ENCODE measurements at places on chromosomes 1 and 21. TPM values are rescaled to one million over a fixed set of nuclear protein-coding genes. Genes with fewer than 3 reads are reported as not detected.

Gene TIAM1
- polyA plus RNA-seq: 14.4 TPM

DNA sequence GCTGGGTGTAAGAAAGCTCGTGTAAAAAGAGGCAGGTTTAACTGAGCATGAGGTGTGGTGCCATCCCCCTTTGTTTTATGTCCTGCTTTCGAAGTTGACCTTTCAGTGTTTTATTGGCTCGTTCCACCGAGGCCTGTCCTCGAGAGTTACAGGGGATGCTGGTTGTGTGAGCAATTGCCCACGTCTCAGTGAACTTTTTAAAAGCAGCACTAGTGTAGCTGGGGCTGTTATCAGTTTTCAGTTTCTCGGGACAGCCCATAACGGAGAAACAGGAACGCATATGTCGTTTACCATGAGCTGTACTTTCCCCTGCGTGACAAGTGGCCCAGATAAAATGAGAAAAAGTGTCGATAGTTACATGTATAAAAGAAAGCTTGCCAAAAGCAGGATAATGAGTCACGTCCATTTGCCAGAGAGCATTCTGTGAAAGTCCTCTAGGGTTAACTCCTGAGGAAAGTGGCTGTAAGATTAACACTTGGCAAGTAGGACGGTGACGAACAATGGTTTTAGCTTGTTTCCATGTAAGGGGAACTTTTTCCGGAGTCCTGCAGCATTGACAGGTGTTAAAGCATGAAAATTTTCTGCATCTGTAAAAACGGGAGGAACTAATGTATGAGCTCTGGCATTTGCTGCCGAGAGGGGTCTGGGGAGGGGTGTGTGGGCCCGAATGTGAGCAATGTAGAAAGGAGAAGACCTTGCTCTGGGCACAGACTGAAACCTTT, 7.8 kb upstream of the LRRC47 start:
- no peak for DNase-seq

Gene PGLYRP4
- polyA plus RNA-seq: not detected

Gene KPRP
- polyA plus RNA-seq: not detected

Gene PHGDH
- polyA plus RNA-seq: 281 TPM

DNA sequence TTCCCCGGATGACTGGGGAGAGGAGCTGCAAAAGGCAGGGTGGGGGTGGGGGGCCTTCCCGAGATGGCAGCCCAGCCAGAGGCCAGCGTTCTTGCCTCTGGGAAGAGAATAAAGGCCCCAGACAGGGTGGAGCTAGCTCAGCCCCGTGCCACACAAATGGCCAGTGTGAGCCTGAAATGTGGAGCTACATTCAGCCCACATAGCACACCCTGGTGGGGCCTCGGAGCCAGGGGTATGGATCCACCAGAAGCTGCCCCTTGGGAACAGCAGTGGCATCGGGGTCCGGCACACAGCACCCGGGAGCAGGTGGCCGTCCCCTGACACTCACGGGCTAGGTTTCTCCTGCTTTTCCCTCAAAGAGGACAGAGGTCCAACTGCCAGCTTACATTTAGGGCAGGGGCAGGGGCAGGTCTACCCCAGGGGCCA, 93.9 kb downstream of the PDE9A start:
- DNase-seq: no peak

DNA sequence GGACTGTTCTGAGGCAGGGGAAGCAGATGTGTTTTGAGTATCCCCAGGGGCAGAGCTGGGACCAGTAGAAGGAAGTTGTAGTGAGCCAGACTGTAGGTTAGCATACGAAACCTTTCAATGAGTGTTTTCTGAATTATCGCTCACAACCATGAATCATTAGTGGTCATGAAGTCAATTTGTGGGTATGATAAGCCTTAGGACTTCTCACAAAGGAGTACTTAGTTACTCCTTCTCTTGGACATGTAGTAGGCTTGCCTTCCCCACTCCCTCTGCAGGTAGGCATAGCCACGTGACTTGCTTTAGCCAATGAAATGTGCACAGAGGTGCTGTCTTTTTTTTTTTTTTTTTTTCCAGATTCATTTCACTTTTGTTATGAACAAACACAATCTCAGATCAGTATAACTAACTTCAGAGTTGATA, 23.9 kb upstream of the FAAH start:
- no peak for DNase-seq

Gene SERPINC1
- polyA plus RNA-seq: 0.84 TPM

All from renal pelvis (tissue), 12 donors.